AML-193 (cell line): ENCODE measurements at places on chromosomes 13 and 19.
A peak's percentile ranks its signal among the peaks of the same experiment; 100 is the strongest.

- no peak for DNase-seq
Measured at GRCh38 chr13:33554919-33555791, 262.8 kb upstream of the RFC3 start.

DNA sequence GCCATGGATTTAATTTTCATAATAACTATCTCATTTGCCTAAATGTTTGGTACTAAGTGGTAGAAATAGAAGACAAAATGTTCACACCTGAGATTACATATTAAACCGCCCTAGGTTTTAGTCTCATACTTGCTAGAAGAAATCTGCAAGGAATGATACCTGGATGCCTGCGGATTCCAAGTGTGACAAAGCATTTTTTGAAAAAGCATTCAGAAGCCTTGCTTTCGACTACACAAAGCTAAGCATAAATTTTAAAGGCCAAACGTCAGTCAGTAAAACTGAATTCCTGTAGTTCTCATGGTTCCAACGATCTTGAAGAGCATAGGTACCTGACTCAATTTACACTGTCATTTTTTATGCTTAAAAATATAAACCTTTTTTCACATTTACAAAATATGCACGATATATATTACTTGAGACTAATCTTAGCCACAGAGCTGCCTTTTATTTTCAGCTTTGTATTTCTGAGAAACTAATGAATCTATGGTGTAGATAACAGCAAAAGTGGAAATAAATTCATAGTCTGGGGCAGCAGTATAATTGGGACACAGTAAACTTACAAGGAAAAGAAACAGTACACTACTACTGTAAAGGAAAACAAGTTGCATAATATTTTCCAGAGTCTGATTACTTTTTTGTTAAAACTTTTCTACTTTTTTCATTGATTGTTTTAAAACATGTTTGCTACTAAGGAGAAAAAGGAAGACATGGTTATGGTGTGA lies 1.2 kb upstream of the LRRC63 start:
- peak; percentile 35 for DNase-seq

GRCh38 chr13:21686751-21687391 lies 16.0 kb downstream of the FGF9 start:
- DNase-seq = no peak

DNA sequence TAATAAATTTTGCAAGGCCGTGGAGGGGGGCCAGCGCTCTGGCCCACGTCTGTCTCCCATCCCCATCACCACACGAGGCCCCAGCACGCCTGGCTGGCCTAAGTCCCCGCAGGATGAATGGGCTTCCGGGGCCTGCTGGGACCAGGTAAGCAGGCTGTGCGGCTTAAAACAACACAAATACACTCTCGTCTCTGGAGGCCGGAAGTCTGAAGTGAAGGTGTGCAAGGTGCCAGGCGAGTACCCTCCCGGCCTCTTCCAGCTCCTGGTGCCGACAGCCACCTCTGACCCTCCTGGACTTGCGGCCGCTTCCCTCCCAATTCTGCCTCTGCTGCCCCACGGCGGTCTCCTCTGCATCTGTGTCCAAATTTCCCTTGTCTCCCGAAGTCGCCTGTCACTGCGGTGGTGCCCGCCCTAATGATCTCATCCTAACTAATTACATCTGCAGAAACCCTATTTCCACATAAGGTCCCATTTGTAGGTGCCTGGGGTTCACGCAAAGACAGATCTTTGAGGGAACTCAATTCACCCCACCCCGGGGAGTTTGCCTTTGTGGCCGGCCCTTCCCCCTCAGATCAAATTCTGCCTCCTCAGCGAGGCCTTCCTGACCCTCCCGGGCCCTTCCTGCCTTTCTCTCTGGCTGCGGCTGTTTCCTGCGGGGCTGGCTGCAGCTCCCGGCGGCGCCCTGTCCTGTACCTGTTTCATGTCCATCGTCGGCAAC lies 8.1 kb upstream of the PTBP1 start:
- DNase-seq = no peak

DNA sequence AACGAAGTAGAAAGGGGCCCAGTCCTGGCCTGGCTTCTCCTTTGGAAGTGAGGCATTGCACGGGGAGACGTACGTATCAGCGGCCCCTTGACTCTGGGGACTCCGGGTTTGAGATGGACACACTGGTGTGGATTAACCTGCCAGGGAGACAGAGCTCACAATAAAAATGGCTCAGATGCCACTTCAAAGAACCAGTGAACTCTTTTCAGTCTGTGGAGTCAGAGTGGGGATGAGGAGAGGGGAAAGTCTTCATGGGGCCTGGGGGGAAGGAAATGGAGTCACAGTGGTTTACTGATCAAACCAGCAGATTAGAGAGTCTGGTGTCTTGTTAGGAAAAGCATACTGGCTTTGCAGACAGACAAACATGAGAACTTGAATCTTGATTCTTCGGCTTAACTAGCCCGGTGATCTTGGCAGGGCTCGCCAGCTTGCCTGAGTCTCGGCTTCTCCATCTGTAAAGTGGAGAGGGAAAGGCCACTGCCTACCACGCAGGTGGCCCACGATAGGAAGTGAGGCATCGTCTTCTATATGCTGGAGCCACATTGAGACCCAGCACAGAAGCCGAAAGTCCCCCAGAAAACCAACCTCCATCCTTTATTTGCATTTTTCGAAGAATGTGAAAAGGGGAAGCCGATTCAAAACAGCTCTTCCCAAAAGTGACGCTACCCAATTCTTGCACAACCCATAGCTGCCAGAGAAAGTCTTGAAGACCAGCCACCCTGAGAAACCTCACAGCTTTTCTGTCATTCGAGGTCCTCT lies at the start of gene FFAR1:
Gene FFAR1, plus strand, starts transcription at position 732 of the 759 bp plus-strand sequence. CDS start 3,650 bp downstream, outside the sequence.
- DNase-seq = peak; percentile 81

GRCh38 chr19:41999071-41999877 lies 5.2 kb upstream of the ATP1A3 start:
- no peak for DNase-seq

DNA sequence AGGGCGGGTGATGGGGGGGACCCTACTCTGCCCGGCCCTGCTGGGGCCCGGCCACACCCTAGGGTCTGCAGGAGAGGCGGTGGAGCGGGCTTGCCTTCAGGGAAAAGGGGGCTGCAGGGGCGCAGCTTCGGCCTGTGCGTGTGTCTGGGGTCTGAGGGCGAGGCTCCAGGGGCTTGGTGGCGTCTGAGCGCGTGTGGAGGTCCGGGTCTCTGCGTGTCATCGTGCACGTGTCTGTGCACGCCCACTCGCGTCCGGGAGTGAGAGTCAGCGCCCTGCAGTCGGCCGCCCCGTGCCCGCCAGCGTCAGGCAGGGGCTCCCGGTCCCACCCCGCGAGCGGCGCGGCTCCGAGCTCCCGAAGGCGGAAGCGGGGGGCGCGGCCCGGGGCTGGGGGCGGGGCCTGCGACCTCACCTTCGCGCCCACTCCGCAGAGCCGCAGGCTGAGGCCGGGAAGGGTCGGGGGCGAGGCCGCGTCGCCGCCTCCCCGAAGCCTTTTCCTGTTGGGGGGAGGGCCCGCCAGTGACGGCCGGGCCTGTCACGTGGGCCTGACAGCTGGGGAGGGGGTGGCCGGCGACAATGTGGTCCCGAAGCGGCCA lies at the start of gene ARHGAP45:
Gene ARHGAP45, plus strand, starts transcription at position 420 of the 593 bp plus-strand sequence. CDS start 239 bp downstream, outside the sequence.
- DNase-seq = peak; percentile 55

- DNase-seq = no peak
Measured at GRCh38 chr13:113220877-113221276, 11.5 kb downstream of the CUL4A start.

DNA sequence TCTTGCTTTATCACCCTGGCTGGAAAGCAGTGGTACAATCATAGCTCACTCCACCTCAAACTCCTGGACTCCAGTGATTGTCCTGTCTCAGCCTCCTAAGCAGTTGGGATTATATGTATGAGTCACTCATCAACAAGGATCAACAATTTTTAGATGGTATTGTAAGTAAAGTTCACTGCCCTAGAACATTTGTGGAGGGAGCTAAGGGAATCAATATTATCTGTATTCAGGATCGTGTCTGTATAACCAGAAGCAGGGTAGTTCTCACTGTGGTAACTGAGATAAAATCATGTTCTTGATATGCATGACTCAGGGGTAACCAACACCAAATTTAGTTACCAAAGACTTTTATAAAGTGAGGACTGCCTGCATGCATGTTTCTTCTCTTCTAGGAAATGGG lies 27.0 kb downstream of the ZMYM5 start:
- no peak for DNase-seq

- no peak for DNase-seq
Measured at GRCh38 chr13:21871919-21872318, 201.0 kb downstream of the FGF9 start.

DNA sequence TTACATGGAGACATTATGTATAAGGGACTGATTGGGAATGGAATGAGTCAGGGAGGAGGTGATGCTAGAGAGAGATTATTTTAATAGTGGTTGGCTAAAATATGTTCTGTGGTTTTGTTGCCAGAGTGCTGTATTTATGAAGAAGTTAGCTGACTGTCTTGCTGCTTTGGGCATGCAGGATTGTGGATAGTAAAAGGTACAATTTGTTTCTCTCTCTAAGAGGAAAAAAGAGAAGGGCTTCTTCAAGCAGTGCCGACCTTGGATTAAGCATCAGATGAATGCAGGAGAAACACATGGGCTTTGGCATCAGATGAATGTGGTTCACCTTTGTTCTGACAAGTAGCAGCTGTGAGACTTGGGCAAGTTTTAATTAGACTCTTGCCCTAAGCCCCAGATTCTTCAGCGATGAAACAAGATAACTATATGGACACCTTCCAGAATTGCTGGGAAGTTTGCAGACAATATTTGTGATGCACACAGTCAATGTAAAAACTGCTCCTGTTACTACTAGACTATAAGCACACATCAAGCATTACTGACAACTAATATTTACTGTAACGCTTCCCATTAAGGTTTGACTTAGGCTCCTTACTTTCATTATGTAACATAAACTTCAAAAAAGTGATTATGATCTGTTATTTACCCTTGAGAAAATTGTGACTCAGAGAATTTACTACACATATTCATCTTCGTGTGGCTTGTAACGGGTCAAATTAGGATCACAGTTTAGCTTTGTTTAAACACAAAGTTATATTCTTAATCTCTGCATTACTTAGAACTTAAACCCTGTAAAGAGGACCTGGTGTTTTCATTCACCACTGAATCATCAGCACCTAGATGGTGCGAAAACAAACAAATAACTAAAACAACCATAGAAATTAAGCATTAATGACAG lies 824.0 kb downstream of the PCDH9 start:
- no peak for DNase-seq

DNA sequence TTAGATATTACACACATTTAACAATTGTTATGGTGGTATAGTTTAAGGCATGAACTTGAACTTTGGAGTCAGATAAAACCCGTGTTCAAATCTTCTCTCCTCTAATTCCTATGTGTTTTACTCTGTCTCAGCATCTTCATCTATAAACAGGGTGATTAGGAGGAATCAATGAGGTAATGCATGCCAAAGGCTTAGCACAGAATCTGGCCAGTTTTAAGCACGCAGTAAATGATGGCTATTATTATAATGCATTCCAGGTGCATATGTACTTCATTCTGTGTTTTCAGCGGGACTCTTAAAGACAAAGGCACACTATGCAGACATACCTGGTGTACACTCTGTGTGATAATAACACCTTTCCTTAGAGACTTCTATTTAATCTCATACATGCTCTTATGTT lies 88.0 kb upstream of the FRY start:
- no peak for DNase-seq

DNA sequence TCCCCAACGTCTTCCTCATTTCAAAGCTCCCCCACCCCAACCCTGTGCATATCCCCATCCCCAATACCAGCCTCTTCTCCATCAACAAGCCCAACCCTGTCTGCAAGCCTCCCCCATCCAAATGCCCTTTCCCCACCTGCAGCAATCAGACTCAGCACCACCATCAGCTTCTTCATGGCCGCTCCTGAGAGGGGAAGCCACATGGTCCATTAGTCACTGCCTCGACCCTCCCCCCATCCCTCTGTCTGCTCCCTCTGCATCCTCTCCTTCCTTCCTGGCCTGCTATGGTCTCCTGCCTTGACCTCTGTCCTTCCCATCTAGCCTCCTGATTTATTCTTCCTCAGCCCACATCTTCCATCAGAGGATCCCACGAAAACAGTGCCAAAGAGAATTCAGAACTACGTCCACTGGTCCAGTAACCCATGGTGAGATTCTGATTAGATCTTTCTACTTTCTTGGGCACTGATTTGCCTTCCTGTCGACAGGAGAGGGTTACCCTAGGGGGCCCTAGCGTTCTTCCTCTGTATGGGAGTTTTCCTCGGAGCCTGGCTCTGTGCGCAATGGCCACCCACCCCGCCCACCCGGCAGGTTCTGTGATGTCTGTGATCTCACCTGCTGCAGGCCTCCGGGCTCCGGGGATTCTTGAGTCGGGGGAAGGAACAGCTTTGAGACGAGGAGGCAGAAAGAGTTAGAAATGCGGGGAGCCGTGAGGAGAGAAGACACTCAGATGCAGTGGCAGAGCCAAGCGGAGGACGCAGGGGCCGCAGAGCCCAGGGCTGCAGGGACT lies 1.3 kb downstream of the KLK6 start:
- DNase-seq = no peak

- DNase-seq = no peak
Measured at GRCh38 chr19:24054044-24054935, 32.7 kb upstream of the ZNF254 start.

DNA sequence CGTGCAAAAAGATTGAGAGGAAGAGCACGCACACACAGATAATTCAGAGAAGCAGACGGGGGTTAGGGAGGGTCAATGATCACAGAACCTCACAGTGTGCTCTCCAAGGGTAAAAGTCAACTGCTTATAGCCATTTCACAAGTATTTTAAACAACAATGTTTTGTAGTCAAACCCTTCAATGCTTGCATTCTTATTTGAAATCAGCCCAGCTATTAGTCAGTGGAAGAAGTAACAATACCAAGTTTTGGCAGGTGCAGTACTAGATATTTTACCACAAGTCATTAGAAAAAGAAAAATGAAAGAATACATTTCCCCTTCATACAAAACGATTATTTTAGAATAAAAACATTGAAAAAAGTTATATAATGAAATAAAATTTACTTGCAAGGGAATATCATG lies 2.6 kb downstream of the CSNK1A1L start:
- no peak for DNase-seq
